ENCODE measurements at places on chromosomes 7 and 10.

GRCh38 chr7:138170959-138171703, 94.9 kb downstream of the AKR1D1 start:
- no peak for DNase-seq

DNA sequence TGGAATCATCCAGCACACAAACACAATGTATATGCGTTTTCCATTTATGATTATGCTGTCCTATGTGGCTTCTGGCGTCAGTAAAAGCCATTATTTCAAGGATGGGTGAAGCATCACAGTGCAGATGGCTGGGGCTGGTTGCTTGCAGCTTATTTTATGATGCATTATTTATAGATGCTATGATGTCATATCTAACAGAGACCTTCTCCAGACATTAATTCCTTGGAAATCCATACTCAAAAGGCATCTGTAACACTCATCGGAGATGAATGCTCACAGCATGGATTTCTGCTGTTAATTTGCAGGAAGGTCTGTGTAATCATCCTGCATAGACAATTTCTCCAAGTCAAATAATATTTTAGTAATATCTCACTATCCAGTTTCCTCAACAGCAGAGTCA, 7.2 kb downstream of the RGS10 start:
- no peak for DNase-seq

- no peak for DNase-seq
Measured at GRCh38 chr10:52198540-52198939, 115.5 kb upstream of the DKK1 start.

DNA sequence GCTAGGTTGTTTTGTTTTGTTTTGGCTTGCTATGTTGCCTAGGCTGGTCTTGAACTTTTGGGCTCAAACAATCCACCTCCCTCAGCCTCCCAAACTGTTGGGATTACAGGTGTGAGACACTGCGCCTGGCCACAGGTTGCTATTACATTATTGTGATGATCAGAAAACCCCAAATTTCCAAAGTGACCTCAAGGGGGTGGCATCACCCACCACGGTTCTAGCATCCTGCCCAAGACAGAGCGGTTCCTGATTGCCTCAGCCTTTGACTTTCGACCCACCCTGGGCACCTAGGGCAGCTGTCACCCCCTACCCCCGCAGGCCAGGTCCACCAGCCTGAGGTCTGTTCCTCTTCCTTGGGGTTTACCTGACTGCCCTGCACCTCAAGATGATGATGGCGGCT, 28.4 kb downstream of the SBDS start:
- no peak for DNase-seq

DNA sequence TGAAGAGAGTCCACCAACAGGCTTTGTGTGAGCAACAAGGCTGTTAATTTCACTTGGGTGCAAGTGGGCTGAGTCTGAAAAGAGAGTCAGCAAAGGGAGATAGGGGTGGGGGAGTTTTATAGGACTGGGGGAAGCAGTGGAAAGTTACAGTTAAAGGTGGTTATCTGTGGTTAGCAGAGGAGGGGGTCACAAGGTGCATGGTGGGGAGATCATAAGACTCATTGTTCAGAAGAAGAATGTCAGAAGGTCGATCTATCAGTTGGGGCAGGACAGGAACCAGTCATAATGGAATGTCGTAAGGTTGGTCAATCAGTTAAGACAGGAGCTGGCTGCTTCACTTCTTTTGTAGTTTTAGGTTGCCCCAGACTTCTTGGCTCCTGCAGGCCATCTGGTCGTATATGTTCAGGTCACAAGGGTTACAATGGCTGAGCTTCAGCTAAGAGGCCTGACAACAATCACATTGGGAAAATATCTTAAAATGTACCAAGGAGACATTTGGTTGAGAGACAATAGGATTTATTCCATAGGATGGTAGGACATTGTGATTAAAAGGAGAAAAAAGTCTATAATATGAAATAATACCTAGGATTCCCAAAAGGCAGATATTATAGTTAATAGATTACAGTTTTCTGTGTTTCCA, 356.4 kb downstream of the ANKRD7 start:
- DNase-seq: no peak

GRCh38 chr10:113865901-113866300, 11.4 kb downstream of the NHLRC2 start:
- no peak for DNase-seq

GRCh38 chr10:103504181-103504783, 10.8 kb downstream of the NEURL1 start:
- DNase-seq: peak; percentile 33

- DNase-seq: no peak
Measured at GRCh38 chr10:69475433-69475830, 24.2 kb downstream of the TSPAN15 start.

- no peak for DNase-seq
Measured at GRCh38 chr10:100009283-100009792, 409 bp downstream of the DNMBP start.

- DNase-seq: peak; percentile 79
Measured at GRCh38 chr10:100338434-100339036, 8.5 kb upstream of the SCD start.

DNA sequence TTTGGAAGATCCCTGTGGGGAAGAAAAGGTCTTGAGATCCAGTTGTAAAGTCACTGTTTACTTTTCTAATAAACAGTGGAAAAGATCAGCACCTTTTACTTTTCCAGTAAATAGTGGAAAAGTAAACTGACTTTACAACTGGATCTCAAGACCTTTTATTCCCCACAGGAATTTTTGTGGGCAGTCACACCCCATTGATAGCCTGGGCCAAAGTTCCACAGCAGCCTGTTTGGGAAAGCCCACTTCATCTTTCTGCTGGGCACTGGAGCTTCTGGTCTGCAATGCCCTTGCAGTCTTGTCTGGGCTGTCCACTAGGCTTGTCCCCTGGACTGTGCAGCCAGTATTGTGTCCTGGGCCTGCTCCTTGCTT, 50.2 kb downstream of the ADCY1 start:
- no peak for DNase-seq

DNA sequence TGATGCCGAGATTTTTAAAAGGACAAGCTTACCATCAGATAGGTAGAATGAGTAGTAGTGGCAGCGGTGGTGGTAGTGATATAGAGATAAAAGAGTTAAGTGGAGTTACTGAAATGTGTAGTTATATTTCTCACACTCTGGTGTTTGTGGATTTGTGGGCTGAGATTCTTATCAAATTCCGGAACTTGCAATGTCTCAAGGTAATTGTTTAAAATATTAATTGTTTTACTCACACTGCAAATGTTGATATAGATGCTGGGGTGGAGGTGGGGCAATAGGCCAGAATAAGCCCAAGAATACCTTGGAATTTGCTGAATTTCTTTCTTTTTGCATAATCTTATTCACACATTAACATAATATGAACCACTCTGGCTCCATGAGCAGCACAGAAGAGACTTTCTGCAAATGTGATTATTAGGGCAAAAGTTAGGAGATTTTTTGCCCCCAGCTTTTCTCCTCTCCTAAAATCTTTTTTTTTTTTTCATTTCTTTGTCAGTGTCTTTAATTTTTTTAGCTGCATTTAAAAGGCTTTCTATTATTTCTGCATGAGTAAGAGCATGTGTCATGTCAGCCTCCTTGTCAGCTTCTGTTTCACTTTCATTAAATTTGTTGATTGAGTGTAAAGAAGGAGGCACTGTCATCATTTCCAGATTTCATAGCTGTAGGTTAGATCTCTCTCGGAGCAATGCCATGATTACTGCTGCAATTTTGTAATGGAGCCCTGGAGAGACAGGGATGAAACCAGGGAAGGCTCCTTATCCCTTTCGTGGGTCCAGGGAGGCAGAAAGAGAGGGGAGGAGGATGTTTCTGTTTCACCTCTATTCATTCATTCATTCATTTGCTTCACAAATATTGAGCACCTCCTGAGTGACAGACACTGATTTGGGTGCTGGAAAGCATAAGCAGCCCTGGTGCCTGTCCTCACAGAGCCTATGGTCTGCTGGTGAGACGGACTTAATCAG, 13.1 kb upstream of the SGMS1 start:
- no peak for DNase-seq

DNA sequence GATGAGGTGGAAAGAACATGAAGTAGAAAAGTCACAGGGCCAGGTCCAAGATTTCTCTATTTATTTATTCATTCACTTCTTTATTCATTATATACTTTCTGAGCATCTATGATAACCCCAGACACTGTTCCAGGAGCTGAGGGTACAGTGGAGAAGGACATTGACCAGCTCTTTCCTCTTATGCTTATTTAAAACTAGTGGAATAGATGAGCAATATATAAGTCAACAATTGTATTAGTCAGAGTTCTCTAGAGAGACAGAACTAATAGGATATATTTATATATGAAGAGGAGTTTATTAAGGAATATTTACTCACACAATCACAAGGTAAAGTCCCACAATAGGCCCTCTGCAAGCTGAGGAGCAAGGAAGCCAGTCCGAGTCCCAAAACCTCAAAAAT, 15.0 kb upstream of the GPR37 start:
- DNase-seq: no peak

DNA sequence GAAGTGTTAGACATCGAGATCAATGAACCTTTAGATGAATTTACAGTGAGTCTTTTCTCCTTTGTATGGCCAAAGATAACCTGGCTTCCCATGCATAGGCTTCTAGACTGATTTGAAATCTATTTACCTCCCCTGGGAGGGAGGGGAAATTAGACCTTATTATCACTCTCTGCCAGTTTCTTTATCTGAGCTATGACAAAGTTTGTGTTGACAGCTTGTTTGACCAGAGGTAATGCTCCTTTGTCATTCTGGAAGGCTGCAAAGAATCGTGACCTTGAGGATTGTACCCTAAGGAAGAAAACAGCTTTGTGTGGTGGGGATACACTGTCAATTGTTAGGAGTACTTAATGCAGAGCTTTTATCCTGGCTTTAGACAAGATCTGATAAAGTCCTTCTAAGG, 36.4 kb downstream of the RBM33 start:
- no peak for DNase-seq

DNA sequence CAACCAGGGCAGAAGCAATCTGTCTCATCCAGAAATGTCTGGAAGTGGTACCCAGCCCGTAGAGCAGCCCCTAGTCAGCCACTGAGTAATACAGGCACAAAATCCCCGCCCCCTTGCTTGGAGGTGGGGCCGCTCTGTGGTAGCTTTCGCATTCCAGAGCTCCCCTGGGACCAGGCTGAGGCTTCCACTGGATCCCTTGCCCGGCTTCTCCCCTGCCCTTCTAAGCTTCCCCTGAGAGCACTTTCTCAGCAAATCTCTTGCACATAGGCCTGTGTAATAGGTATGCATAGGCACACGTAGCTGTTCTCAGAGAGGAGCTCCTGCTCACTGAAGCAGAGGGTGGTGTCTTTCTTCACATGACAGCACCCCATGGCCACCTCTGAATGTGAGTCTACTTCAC, 144.2 kb downstream of the BMS1 start:
- DNase-seq: no peak

DNA sequence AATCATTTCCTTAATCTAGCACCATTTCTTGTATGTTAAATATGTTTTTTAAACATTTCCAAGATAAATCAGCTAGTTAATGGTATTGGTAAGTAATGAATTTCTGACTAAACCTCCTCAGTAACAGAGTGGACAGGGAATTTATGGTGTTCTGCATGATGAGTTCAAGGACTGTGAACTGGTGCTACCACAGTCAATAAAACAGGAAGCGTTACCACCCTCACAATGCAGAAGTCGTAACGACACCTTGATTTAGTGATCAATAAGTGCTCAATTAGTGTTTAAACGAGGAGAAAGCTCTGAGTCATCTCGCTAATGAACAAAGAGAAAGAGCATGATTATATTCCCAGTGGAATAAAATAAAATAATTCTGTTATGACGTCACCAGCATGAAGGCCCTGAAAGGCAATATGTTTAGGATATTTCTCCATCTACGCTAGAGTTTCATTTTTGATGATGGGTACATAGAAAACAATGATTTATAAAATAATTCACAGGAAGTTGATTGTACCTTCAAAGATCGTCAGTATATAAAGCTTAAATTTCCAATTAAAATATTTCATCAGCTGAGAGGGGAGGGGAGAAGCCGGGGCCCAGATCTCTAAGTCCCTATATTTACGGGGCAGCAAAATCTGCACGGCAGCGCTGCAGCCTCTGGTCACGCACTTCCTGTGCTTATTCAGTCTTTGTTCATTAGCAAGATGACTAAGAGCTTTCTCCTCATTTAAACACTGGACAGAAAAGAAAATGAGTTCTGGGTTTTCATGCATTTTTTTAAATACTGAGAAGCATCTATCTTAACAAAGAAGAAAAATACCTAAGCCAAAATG, 400.5 kb downstream of the PTPRN2 start:
- DNase-seq: no peak

GRCh38 chr7:18740579-18740988, 245.0 kb downstream of the HDAC9 start:
- no peak for DNase-seq
